ENCODE measurements at places on chromosomes 11 and 22.

GRCh38 chr11:19164230-19164855 lies 37.4 kb downstream of the CSRP3 start:
- no peak for DNase-seq

GRCh38 chr11:4385978-4386740 lies 7.3 kb downstream of the TRIM21 start:
- no peak for DNase-seq

DNA sequence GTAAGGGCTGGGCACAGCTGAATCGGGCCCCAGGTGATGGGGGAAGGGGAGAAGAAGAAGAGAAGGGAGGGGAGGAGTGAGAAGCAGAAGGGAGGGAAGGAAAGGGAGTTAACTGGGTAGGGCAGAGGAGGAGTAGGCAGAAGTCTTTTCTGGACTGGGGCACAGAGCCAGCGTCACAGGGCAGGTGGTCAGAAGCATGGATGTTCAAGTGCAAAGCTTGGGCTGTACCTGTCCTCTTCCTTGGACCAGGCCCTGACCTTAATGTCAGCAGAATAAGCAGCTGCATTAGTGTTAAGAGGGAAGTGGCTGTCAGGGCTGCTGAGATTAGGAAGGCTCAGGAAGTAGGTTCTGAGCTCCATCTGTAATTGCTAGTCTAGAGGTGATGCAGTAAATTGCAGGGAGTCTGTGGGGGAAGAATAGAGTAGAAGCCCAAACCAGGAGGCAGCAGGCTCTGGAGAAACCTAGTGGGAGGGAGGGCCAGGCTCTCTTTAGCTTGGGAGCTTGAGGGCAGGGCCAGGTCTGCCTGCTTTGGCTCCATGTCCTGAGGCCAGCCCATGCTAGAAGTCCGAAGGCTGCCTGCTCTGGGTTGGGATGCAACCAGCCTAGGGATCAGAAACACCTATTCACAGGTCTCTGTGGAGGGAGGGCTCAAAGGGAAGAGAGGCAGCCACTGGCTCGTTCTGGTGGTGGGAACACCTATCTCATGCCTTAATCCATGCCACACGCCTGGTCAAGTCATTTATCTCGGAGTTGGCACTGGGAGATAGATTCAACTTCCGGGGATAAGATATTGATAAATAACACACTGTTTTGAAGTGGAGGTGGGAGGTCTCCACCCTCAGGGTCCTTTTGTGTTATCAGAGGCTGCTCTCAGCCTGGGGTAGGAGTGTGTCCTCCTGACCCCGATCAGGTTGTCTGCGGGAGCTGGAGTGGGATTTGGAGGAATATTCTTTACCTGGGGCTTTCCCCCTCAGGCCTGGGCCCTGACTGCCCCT lies 1.7 kb upstream of the UCP3 start:
- DNase-seq, result peak; percentile 45

GRCh38 chr11:15291885-15292284 lies 177.2 kb downstream of the INSC start:
- no peak for DNase-seq

DNA sequence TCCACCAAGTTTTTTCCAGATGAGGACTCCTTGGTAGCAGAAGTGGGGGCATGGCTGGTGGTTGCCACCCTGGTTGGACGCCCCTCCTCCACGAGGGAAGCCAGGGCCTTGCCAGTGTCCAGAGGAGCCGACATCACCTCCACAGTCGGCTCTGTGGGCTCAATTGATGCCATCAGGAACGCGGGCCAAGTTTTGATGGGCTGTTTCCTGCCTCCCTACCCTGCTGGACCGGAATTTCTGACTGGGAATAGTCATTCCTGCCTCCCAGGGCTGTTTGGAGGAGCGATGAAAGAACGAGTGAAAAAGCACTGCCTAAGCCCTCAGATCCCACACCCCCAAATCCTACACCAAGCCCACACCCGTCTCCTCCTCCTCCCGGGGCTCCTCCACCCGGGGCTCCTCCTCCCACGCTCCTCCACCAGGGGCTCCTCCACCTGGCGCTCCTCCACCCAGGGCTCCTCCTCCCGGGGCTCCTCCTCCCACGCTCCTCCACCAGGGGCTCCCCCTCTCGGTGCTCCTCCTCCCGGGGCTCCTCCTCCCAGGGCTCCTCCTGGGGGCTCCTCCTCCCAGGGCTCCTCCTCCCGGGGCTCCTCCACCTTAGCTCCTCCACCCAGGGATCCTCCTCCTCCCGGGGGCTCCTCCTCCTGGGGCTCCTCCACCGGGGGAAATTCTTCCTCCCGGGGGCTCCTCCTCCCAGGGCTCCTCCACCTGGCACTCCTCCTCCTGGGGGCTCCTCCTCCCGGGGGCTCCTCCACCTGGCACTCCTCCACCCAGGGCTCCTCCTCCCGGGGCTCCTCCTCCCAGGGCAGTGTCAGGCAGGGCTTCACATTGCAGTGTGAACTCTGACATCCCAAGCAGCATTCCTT lies 10.0 kb upstream of the PRR5 start:
- no peak for DNase-seq

- DNase-seq, result peak; percentile 20
These were observed 7.4 kb downstream of the OR10D3 start for GRCh38 chr11:124190298-124191139.

GRCh38 chr11:59669611-59670009 lies 773 bp upstream of the PATL1 start:
- no peak for DNase-seq

- no peak for DNase-seq
These were observed 20.7 kb upstream of the CECR2 start for GRCh38 chr22:17348464-17349103.

GRCh38 chr11:73340164-73340563 lies 32.1 kb downstream of the ARHGEF17 start:
- no peak for DNase-seq

DNA sequence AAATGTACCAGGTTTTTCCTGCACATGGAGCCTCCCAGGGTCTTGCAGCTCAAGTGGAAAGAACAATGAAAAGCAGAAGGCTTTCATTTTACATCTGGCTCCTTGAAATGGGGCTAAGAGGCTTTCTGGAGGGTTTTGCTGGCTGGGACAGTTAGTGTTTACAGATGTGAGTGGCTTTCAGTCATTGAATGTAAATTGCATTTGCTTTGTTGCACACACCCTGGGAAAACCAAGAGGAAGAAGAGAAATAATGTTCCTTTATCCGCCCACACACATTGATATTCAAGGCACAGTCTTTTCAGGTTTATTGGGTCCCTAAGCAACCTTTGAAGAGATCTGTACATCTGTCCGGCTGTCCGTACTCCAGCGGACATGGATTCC lies 144.5 kb downstream of the SPON1 start:
- no peak for DNase-seq

DNA sequence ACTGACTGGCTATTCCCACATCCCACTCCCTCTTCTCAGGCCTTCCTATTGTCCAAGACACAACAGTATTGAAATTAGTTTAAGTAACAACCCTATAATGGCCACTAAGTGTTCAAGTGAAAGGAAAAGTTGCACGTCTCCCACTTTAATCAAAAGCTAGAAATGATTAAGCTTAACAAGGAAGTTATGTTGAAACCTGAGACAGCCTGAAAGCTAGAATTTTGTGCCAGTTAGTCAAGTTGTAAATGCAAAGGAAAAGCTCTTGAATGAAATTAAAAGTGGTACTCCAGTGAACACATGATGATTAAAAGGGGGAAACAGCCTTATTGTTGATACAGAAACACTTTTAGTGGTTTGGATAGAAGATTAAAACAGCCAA lies 332.7 kb downstream of the CASP12 start:
- no peak for DNase-seq

DNA sequence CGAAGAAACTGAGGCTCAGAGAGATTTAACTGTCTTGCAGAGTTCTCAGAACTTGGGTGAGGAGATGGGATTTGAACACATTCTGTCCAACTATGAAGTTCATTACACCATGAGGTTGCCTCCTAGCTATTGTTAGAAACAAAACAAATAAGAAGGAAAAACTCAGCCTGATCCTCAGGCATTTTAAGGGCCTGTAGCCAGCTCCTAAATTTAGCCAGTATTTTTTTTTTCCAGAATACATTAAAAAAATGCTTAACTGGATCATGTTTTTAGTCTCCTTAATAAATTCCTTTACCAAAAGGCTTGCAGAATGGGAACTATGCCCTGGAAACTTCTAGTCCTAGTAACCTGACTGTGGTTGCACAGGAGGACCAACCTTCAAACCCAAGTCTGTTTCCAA lies 212.0 kb downstream of the CSNK2A3 start:
- DNase-seq, result no peak

DNA sequence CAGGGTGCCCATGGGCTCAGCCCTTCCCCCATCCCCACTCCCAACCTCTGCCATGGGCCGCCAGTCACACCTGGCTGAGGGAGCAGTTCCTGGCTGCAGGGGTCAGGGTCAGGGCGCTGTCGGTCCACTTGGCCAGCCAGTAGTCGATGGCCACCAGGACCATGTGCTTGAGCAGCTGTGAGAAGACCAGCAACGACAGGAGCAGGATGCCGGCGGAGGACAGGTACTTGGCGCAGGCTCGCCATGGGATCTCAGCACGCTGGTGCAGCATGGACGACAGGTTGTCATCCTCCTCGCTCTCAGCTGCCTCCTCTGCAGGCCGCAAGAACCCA lies 18.3 kb upstream of the KCNJ11 start:
- DNase-seq, result no peak

GRCh38 chr11:69201764-69202370 lies 46.1 kb downstream of the SMIM38 start:
- DNase-seq, result no peak

- no peak for DNase-seq
These were observed 21.6 kb upstream of the TMA7B start for GRCh38 chr22:39938509-39939111.

DNA sequence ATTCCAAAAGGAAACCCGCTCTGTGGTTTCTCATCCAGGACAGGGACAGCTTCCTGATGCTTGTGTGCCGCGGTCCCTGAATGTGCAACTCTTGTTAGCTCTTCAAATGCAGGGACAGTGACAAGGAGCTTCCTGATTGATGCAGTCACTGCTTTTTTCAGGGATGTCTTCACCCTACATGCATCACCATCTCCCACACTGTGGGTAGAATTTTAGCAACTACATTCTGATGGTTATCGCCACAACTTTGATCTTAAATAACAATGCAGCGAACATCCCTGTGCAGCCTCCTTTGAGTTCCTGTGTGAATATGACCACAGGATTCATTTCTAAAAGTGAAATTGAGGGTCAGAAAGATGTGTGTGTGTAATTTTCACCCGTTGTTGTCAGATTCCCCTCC lies 115.0 kb downstream of the GGTLC2 start:
- no peak for DNase-seq

DNA sequence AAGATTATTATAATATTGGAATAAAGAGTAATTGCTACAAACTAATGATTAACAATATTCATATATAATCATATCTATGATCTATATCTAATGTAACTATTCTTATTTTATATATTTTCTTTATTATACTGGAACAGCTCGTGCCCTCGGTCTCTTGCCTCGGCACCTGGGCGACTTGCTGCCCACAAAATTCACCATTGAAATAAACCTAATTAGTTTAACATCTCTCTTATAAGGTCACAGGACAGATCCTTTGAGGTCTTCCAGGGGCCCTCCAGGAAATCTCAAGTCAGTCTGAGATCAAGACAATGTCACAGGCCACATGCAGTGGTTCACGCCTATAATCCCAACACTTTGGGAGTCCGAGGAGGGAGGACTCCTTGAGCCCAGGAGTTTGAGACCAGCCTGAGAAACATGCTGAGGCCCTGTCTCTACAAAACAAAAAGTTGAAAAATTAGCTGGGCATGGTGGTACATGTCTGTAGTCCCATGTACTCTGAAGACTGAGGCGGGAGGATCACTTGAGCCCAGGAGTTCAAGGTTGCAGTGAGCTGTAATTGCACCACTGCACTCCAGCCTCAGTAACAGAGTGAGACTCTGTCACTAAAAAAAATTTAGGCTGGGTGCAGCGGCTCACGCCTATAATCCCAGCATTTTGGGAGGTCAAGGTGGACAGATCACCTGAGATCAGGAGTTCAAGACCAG lies 6.6 kb upstream of the TXNRD2 start:
- no peak for DNase-seq

DNA sequence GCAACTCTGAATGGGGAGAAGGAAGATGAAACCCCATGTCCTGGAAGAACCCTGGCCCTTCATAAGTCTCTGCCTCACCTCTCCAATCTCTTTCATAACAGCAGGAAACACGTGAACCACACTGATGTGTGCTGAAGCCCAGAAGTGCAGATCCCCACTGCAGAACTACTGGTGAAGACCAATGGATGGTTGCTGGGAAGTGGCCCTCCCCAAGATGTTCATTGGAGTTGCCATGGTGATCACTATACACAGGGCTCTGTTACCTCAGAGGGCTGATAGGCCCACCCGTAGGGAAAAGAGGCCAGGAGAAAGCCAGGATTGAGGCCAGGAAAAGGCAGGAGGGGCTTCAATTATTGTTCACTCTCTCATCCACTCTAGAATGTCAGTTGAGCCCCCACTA lies 11.6 kb downstream of the TST start:
- no peak for DNase-seq

- peak; percentile 80 for DNase-seq
These were observed 18.1 kb upstream of the JAM3 start for GRCh38 chr11:134050541-134051383.

GRCh38 chr11:76238551-76238950 lies 32.2 kb upstream of the WNT11 start:
- no peak for DNase-seq

GRCh38 chr11:35536470-35536869 lies 11.1 kb upstream of the PAMR1 start:
- no peak for DNase-seq
